ENCODE measurements at places on chromosomes 2 and 18. TPM values are rescaled to one million over a fixed set of nuclear protein-coding genes. Genes with fewer than 3 reads are reported as not detected.

Gene SLC38A11
- not detected for total RNA-seq

Gene ALPP
- not detected for total RNA-seq

Gene ACSL3
- total RNA-seq = 121 TPM

Gene CELF4
- total RNA-seq = not detected

Gene BMPR2
- total RNA-seq = 126 TPM

Gene IL36G
- total RNA-seq = not detected

Gene ZBTB7C
- total RNA-seq = under 0.01 TPM

Gene METTL4
- 19.3 TPM for total RNA-seq

Gene APOB
- total RNA-seq = 1.3 TPM

Gene LOXHD1
- total RNA-seq = not detected

Gene NAT8
- not detected for total RNA-seq

Gene ITGA6
- total RNA-seq = 584 TPM

Gene GPBAR1
- total RNA-seq = 0.40 TPM

Measured in thoracic aorta endothelial cell (primary cell).